ENCODE measurements at places on chromosomes 16 and 17.

DNA sequence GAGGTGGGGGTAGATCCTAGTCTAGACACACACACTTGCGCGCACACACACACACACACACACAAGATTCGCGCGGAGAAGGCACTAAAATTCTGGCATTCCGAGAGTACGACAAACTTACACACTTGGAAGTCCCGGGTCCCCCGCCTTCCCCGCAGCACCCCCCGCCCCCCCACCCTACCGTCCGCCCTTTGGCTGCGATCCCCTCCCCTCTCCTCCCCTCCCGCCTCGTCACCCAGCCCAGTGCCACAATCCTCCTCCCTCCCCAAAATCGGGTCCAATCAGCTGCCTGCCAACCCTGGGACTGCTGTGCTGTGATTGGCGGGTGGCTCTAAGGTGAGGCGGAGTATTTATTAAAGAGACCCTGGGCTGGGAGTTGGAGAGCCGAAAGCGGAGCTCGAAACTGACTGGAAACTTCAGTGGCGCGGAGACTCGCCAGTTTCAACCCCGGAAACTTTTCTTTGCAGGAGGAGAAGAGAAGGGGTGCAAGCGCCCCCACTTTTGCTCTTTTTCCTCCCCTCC lies at the start of gene SOX9:
TSS of gene SOX9 (plus strand) at position 379 of the 522 bp plus-strand sequence. CDS start 372 bp downstream, outside the sequence.
- no peak for DNase-seq

- DNase-seq, result no peak
Observed at GRCh38 chr17:1322014-1322428, 42.6 kb downstream of the TRARG1 start.

DNA sequence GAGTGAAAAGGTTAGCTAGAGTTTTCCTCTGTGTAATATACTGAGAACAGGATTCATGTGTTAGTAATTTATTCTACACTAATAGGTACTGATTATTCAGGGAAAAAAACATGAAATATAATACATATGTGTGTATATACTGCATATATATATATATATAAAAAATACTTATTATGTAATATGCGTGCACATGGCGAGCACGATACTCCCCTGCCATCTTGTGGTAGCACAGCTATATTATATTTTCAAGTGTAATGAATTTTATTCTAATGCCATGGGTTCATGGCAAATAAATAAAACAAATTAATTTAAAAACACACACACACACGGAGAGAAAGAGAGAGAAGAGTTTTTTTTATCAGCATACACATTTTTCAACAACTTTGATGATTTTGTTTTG lies 460.6 kb downstream of the KCNJ2 start:
- DNase-seq, result no peak

GRCh38 chr16:2767891-2768290 lies 9.2 kb downstream of the ELOB start:
- no peak for DNase-seq
